Uterus (tissue), 4 donors: ENCODE measurements at places on chromosomes 12 and 14. TPM values are rescaled to one million over a fixed set of nuclear protein-coding genes. Genes with fewer than 3 reads are reported as not detected.

- no peaks in the 10 kb centered on the region for H3K27me3 ChIP-seq
- no peak overlapping the region for H3K4me3 ChIP-seq
- DNase-seq = no peak
- peaks cover 31% of the 10 kb centered on the region for H3K4me1 ChIP-seq
- H3K27ac ChIP-seq = peak overlapping the region; percentile 91
These were observed 22.0 kb downstream of the CD9 start for GRCh38 chr12:6222078-6222654.

DNA sequence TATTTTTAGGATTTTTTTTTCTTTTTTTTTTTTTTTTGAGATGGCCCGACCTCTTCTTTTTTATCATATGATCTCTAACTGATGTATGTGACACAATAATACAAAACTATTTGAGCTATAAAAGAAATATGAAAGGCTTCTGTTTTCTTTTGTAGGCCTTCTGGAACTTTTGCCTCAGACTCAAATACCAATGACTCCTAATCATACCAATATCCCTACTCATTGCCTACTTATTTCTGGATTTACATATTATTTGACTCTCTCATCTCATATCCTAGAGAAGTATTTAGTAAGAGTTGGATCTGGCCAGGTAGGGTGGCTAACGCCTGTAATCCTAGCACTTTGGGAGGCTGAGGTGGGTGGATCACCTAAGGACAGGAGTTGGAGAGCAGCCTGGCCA lies 12.7 kb upstream of the WDR89 start:
- no peaks in the 10 kb centered on the region for H3K36me3 ChIP-seq
- no peak for DNase-seq

- no peaks in the 10 kb centered on the region for H3K4me1 ChIP-seq
- H3K27me3 ChIP-seq = no peaks in the 10 kb centered on the region
- no peak overlapping the region for H3K4me3 ChIP-seq
- H3K27ac ChIP-seq = no peak overlapping the region
These were observed 16.1 kb upstream of the SLC38A4 start for GRCh38 chr12:46841891-46842290.

- DNase-seq = no peak
- no peak overlapping the region for H3K4me3 ChIP-seq
- H3K27me3 ChIP-seq = no peaks in the 10 kb centered on the region
- H3K4me1 ChIP-seq = no peaks in the 10 kb centered on the region
These were observed 46.9 kb upstream of the RGS6 start for GRCh38 chr14:71885301-71885700.

DNA sequence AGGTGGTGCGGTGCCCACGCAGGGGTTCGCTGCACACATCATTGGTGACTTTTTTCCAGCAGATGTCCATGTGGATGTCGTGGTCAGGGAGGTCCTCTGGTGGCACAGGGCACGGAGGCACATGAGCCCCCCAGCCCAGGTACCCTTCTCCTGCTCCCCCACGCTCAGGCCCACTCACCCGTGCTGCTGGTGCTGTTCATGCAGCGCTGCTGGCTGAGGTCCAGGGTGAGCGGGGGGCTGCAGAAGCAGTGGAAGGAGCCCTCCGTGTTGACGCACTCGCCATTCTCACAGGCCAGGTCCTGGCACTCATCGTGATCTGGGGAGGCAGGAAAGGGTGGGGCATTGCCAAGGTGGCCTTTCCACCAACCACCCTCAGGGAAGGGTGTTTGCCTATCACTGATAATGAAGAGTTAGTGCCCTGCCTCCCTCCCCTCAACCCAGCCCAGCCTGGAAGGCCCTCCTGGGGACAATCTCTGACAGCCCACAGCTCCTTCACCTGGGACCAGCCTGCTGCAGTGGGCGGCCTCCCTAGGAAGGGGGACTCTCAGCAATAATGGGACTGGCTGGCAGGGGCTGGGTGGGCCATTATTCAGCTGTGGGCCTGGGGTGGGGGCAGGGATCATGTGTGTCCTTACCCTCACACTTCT lies 9.8 kb downstream of the ISCA2 start:
- H3K27me3 ChIP-seq = no peaks in the 10 kb centered on the region
- H3K4me3 ChIP-seq = no peak overlapping the region
- no peaks in the 10 kb centered on the region for H3K36me3 ChIP-seq
- no peak for DNase-seq
- no peaks in the 10 kb centered on the region for H3K4me1 ChIP-seq

GRCh38 chr12:118651487-118651886 lies 275.1 kb downstream of the SUDS3 start:
- no peak for DNase-seq
- H3K4me1 ChIP-seq = no peaks in the 10 kb centered on the region
- no peaks in the 10 kb centered on the region for H3K27me3 ChIP-seq
- no peaks in the 10 kb centered on the region for H3K36me3 ChIP-seq

DNA sequence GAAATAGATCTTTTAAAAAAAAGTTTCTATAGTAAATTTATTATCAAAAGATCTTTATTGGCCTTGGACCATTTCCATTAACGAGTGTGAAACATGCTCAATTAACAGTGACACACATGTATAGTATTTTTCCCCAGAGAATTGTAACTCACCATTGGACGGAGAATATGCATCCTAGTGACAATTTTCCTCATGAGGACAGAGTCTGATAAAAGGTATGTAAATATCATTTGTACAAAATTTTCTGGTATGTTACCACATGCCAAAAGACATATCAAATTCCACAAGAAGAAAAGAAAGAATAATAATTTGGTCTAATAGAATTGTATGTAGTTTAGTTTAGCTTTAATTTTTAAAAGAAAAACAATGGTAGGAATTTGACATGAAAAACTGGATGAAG lies 1096.0 kb upstream of the FLRT2 start:
- no peaks in the 10 kb centered on the region for H3K36me3 ChIP-seq
- no peak overlapping the region for H3K27ac ChIP-seq
- no peak for DNase-seq
- no peaks in the 10 kb centered on the region for H3K4me1 ChIP-seq
- H3K27me3 ChIP-seq = no peaks in the 10 kb centered on the region

GRCh38 chr14:34354556-34354955 lies 107.5 kb downstream of the SPTSSA start:
- H3K4me1 ChIP-seq = no peaks in the 10 kb centered on the region
- no peak overlapping the region for H3K4me3 ChIP-seq
- no peaks in the 10 kb centered on the region for H3K36me3 ChIP-seq

- no peak overlapping the region for H3K27ac ChIP-seq
- H3K27me3 ChIP-seq = no peaks in the 10 kb centered on the region
- DNase-seq = no peak
- no peak overlapping the region for H3K4me3 ChIP-seq
- H3K36me3 ChIP-seq = no peaks in the 10 kb centered on the region
- no peaks in the 10 kb centered on the region for H3K4me1 ChIP-seq
These were observed 57.4 kb downstream of the ACSM4 start for GRCh38 chr12:7361265-7361664.

DNA sequence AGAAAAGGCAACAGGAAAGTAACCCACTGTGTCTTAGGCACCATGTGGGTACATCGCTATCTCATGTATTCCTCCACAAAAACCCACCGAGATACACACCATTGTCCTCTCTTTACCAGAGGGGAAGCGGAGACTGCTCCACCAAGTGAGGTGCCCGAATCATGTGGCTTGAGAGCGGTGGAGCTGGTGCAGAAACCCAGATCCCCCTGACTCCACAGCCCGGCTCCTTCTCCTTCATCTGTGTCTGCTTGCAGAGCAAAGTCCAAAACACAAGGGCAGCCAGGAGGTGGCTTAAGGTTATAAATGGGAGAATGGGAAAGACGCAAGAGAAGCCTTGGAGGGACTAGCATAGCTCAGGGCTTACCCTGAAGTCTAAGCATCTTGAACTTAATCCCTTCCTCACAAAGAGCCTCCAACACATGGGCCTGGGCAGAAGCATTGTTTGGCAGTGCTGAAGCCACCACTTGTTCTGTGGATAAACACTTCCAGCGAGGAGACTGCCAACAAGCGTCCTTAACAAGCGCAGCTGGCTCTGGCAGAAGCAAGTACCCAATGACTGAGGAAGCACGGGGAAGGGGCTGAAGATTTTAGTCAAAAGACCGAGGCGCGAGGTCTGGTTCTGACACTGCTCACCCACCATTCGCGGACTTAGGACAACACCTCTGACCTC lies 83.0 kb downstream of the TTC7B start:
- DNase-seq = no peak
- no peak overlapping the region for H3K27ac ChIP-seq
- no peak overlapping the region for H3K4me3 ChIP-seq
- no peaks in the 10 kb centered on the region for H3K27me3 ChIP-seq
- no peaks in the 10 kb centered on the region for H3K4me1 ChIP-seq

DNA sequence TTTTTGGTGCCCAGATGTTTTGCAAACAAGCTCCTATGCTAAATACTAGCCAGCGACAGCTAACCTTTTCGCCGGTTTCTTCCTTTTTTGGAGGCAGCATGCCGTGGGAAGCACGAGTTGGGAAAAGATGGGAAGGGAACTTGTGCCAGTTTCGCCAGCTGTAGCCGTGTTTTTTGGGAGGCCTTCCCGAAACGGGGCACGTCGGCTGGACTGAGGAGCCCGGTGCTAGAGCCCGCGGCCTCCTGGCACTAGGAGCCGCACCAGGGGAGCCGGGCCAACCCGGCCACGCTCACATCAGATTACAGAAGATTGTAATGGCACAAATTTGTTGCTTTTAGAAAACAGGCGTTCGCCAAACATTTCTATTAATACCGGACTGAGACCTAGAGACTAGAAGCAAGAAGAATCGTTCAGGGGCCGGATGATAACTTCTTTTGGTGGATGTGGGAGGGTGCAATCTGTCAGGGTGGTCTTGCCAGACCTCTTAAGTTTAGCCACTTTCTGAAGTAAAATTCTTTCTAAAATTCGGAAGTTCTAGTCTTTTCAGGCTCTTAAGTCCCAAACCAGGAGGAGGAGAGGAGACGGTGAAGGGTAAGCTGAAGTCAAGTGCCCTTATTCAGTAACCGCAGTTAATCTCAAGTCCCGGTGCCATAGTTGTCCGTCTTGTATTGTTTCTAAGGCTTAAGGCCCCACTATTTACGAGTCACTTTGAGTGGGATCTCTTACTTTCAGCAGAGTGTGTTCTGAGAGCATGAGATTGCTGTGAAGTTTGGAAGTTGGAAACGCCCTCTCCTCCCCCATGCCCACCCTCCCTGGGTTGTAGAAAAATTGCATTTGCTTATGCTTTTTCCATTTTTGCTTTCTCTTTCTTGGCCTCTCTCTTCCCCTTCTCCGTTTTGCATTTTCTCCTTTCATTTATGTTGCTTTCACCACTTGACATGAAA lies 1.3 kb downstream of the RASSF3 start:
- peak; percentile 50 for DNase-seq
- H3K27me3 ChIP-seq = no peaks in the 10 kb centered on the region
- peak overlapping the region; percentile 97 for H3K27ac ChIP-seq
- no peaks in the 10 kb centered on the region for H3K36me3 ChIP-seq
- peak overlapping the region; percentile 97 for H3K4me3 ChIP-seq
- peaks cover 4% of the 10 kb centered on the region for H3K4me1 ChIP-seq

DNA sequence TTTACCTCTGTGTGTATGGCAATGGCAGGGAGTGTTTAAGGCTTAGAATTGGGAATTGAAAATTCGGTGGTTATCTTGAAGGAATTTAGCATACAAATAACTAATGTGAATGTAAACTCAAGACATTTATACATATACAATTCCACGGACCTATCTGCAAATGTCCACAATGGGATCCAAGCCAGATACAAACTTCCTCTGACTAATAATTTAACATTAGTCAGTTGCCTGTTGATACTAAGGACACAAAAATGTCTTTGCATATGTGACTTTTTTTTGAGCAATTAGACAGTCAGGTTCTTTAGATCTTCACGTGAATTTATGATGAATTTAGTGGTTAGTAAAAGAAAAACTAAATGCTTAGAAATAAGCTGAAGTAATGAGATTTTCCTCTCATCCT lies 40.5 kb downstream of the ESR2 start:
- H3K36me3 ChIP-seq = no peaks in the 10 kb centered on the region
- DNase-seq = no peak
- H3K27ac ChIP-seq = no peak overlapping the region

DNA sequence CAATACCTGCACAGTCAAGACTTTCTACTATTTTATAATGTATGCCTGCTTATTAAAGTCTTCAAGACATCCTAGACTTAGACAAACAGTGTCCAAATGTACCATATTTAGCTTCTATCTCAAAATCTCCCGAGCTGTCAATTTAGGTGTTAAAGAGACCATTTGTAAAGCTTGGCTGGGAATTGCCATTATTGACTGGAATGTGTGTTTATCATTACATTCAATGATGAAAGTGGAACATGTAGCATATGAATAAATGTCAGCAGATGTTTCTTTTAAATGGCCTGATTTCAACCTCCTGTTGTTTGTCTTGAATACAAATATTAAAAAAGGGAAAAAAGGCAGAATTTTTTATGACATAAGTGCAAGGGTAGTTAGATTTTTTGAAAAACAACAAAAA lies 572.3 kb downstream of the PRKD1 start:
- H3K27me3 ChIP-seq = no peaks in the 10 kb centered on the region
- no peak overlapping the region for H3K4me3 ChIP-seq
- no peaks in the 10 kb centered on the region for H3K36me3 ChIP-seq

DNA sequence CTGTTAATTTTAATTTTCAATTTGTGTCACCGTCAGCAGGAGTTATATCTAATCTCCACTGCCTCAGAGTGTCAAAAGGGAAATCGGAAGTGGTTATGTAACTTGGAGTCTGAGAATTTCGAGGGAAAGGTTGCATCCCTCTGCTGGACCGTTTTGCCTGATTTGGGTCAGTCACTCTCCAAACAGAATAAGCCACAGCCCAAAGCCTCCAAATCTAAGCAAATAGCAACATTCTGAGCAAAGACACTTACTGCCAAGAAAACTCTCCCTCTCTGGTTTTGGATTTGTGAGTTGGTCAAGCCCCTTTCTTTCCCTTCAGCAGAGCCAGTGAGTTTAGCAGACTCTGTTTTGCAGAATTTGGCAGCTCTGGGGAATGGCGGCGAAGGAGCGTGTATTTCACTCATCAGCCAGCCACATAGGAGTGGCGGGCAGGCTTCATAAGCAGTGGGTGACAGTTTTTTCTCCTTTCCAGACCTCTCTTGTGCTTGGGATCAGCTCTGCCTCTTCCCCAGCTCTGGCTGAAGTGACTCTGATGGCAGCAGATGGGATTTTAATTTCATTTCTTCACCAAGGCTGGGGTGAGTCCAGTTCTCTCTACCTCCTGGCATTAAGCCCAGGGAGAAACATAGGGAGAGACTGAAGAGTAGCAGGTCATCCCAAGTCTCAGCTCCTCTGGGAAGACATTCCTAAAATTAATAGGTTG lies 218.7 kb upstream of the NOS1 start:
- H3K27me3 ChIP-seq = no peaks in the 10 kb centered on the region
- no peaks in the 10 kb centered on the region for H3K4me1 ChIP-seq
- no peaks in the 10 kb centered on the region for H3K36me3 ChIP-seq
- H3K27ac ChIP-seq = no peak overlapping the region

GRCh38 chr14:58071341-58071740 lies 80.7 kb downstream of the ARMH4 start:
- H3K36me3 ChIP-seq = no peaks in the 10 kb centered on the region
- DNase-seq = no peak
- no peak overlapping the region for H3K4me3 ChIP-seq
- H3K4me1 ChIP-seq = no peaks in the 10 kb centered on the region

- no peaks in the 10 kb centered on the region for H3K36me3 ChIP-seq
- DNase-seq = no peak
- H3K4me3 ChIP-seq = peak within 1 kb of the TSS; percentile 92
- H3K27ac ChIP-seq = peak within 1 kb of the TSS; percentile 98
- no peaks in the 10 kb centered on the region for H3K27me3 ChIP-seq
These were observed at the start of gene NPC2 for GRCh38 chr14:74492776-74493342. Gene NPC2, minus strand, starts transcription at chr14:74493305. Its CDS starts 31 bp downstream, at chr14:74493274.

Gene CPNE8
- total RNA-seq = 18.8 TPM

Gene TAS2R10
- not detected for total RNA-seq

Gene NEMF
- 54.3 TPM for total RNA-seq

Gene KRT6C
- not detected for total RNA-seq

Gene POTEG
- not detected for total RNA-seq

Gene SYT10
- total RNA-seq = 2.1 TPM

Gene SVOP
- 0.14 TPM for total RNA-seq

Gene CCT2
- 132 TPM for total RNA-seq

Gene CCDC91
- 43.8 TPM for total RNA-seq
